Mesothelial cell of epicardium (in vitro differentiated cells): ENCODE measurements at places on chromosomes 4 and X.
A peak's percentile ranks its signal among the peaks of the same experiment; 100 is the strongest.

- no peak for DNase-seq
- peaks cover 2% of the 10 kb centered on the region for H3K27me3 ChIP-seq
- no peaks in the 10 kb centered on the region for H3K36me3 ChIP-seq
- peak within 1 kb of the TSS; percentile 82 for H3K27ac ChIP-seq
These were observed at the start of gene TEC for GRCh38 chr4:48268956-48269860. TEC (minus strand) TSS chr4:48269838; CDS start chr4:48228614, 41,224 bp downstream.

DNA sequence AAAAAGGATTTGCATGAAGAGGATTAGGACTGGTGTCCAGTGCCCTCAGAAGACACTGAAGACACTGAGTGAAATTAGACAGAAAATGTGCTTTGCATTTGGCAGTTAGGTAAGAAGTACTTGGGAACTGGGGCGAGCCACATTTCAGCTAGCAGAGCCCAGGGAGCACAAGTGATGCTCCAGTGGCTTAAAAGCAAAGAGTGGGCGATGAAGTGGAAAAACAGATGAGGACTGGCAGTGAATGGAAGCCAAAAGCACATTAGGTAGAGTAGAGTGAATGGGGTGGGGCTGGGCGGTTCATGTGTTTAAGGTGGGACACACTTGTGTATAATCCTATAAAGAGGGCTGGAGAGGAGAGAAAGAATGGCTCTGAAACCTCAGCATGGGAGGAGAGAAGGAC is 18.4 kb downstream of the DCLK2 start:
- DNase-seq = no peak
- no peak overlapping the region for H3K4me3 ChIP-seq
- H3K27ac ChIP-seq = no peak overlapping the region
- H3K27me3 ChIP-seq = no peaks in the 10 kb centered on the region
- H3K4me1 ChIP-seq = no peaks in the 10 kb centered on the region
- peaks cover 4% of the 10 kb centered on the region for H3K36me3 ChIP-seq

DNA sequence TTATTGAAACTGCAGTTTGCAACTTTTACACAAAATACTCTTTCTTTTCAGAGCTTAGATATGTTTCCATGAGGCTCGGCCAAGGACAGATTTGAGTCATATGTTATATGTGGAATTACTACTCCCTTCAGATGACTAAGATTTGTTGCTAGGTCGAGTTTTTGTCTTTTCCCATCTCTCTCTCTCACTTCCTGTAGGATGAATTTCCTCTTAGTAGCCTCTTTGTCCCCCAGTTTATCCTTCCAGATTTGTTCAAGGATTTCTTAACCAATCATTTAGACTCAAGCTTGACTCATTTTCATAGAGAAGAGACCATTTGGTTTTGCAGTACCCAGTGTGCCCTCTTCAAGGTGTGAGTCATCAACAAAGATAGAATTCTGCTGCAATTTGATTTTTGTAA is 209.2 kb downstream of the GLUD2 start:
- H3K27ac ChIP-seq = no peak overlapping the region
- H3K36me3 ChIP-seq = no peaks in the 10 kb centered on the region
- H3K4me1 ChIP-seq = peaks cover 6% of the 10 kb centered on the region
- no peak for DNase-seq

GRCh38 chrX:52811065-52811625 is at the start of gene XAGE5:
XAGE5 (plus strand) TSS chrX:52811287; CDS start chrX:52812567, 1,280 bp downstream.
- peaks cover 1% of the 10 kb centered on the region for H3K27me3 ChIP-seq
- H3K4me1 ChIP-seq = no peaks in the 10 kb centered on the region
- no peaks in the 10 kb centered on the region for H3K36me3 ChIP-seq
- DNase-seq = no peak
- H3K27ac ChIP-seq = no peak within 1 kb of the TSS

DNA sequence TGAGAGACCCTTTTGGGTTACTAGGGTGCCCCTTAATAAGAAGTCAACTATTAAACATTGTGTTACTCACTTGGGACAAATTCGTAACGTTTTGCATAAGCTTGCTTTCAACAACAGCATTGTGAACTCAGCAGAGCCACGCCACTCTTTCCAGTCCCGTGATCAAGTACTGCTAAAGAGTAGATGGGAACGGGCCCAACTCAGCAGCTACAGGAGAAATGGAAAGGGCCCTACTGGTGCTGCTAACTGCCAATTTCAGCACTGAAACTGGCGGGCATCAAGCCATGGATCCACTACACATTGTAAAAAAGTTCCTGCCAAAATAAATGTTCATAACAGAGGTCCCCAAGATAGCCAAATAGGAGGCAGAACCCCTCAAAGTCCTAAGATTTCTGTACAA is 19.0 kb upstream of the DHX15 start:
- no peak overlapping the region for H3K27ac ChIP-seq
- H3K4me1 ChIP-seq = no peaks in the 10 kb centered on the region
- H3K4me3 ChIP-seq = no peak overlapping the region
- no peaks in the 10 kb centered on the region for H3K36me3 ChIP-seq
- peaks cover 2% of the 10 kb centered on the region for H3K27me3 ChIP-seq

DNA sequence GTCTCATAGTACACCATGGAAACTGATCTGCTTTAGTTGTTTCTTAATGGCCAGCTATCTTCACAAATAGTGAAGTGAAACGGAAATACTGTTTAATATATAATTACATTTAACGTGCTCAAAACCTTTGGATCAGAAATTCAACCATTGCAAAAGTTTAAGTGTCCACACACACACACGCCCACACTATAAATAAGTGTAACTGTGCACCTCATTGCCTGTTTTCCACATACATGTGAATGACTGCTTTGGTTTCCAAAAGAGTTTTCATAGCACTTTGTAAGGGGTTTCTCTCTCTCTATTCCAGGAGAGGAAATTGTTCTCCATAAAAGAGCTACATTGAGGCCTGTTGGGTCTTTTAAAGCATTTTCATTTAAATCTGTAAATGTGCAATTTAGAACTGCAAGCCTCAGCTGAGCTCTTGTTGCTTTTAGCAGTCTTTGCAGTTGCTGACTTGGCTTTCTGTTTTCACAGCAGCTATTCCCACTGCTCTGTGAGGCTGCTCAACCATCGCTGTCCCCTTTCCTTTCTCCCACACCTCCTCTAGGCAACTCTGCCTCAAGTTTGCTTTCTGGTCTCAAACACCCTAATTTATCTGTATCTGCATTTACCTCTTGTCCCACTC is 94.5 kb downstream of the RAPGEF2 start:
- DNase-seq = no peak
- peaks cover 2% of the 10 kb centered on the region for H3K36me3 ChIP-seq
- no peak overlapping the region for H3K4me3 ChIP-seq
- H3K27me3 ChIP-seq = no peaks in the 10 kb centered on the region
- peaks cover 2% of the 10 kb centered on the region for H3K4me1 ChIP-seq

DNA sequence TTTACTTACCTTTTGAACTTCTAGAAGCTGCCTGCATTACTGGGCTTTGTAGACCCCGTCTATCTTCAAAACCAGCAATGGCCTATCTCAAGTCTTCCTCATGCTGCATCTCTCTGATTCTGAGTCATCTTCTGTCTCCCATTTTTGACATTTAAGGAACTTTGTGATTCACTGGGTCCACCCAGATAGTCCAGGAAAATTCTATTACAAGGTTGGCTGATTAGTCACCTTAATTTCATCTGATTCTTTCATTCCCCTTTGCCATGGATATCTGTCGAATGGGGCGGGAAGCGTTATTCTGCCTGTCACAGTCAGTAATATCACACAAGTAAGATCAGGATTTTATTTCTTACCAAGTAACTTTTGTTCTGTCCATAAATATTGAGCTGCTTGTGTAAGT is 618.0 kb downstream of the CCSER1 start:
- H3K4me3 ChIP-seq = no peak overlapping the region
- H3K4me1 ChIP-seq = peaks cover 5% of the 10 kb centered on the region
- no peaks in the 10 kb centered on the region for H3K27me3 ChIP-seq
- no peak for DNase-seq

DNA sequence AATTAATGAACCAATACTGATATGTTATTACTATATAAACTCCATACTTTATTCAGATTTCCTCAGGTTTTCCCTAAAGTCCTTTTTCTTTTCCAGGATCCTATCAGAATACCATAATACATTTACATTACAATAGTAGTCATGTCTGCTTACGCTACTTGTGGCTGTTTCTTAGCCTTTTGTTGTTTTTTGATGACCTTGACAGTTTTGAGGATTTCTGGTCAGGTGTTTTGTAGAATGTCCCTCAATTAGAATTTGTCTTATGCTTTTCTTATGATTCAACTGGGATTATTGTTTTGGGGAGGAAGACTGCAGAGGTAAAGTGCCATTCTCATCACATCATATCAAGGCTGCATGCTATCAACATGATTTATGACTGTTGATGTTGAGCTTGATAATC is 9.1 kb downstream of the SOX3 start:
- no peak overlapping the region for H3K4me3 ChIP-seq
- no peaks in the 10 kb centered on the region for H3K36me3 ChIP-seq
- DNase-seq = no peak
- peaks cover 84% of the 10 kb centered on the region for H3K27me3 ChIP-seq
- no peak overlapping the region for H3K27ac ChIP-seq

- H3K4me1 ChIP-seq = peaks cover 29% of the 10 kb centered on the region
- H3K4me3 ChIP-seq = no peak overlapping the region
- no peaks in the 10 kb centered on the region for H3K27me3 ChIP-seq
These were observed 253.1 kb upstream of the GPC4 start for GRCh38 chrX:133668225-133668931.

- no peaks in the 10 kb centered on the region for H3K27me3 ChIP-seq
- no peak overlapping the region for H3K4me3 ChIP-seq
- no peak for DNase-seq
- H3K36me3 ChIP-seq = no peaks in the 10 kb centered on the region
- H3K4me1 ChIP-seq = no peaks in the 10 kb centered on the region
These were observed 395.2 kb downstream of the SPOCK3 start for GRCh38 chr4:166838975-166839614.

GRCh38 chr4:109266891-109267290 is 35.6 kb downstream of the COL25A1 start:
- H3K27me3 ChIP-seq = no peaks in the 10 kb centered on the region
- H3K36me3 ChIP-seq = peaks cover 3% of the 10 kb centered on the region
- no peak overlapping the region for H3K4me3 ChIP-seq
- H3K4me1 ChIP-seq = peaks cover 23% of the 10 kb centered on the region
- no peak overlapping the region for H3K27ac ChIP-seq
- DNase-seq = no peak

GRCh38 chrX:62839596-62839995 is 511.5 kb downstream of the SPIN4 start:
- H3K36me3 ChIP-seq = no peaks in the 10 kb centered on the region
- no peak overlapping the region for H3K27ac ChIP-seq
- no peaks in the 10 kb centered on the region for H3K4me1 ChIP-seq
- no peaks in the 10 kb centered on the region for H3K27me3 ChIP-seq
- no peak for DNase-seq

DNA sequence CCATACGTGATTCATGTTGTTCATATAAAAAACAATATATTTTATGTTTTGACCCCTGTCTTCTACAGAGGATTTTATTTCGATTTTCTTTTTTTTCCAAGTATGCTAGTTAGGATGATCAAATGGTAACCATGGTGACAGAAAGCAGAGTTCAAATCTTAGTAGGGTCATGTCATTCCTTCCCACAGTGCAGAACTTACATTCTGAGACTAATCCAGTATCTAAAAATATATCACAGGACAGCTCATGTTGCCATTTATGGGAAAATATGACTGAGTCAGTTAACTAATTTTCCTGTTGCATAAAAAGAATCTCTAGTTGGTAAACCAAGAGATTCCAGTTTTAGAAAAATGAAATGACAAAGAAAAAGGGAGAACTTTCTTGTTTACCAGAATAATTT is 209.5 kb downstream of the PARM1 start:
- DNase-seq = no peak
- H3K27ac ChIP-seq = no peak overlapping the region
- H3K4me3 ChIP-seq = no peak overlapping the region
- no peaks in the 10 kb centered on the region for H3K36me3 ChIP-seq

DNA sequence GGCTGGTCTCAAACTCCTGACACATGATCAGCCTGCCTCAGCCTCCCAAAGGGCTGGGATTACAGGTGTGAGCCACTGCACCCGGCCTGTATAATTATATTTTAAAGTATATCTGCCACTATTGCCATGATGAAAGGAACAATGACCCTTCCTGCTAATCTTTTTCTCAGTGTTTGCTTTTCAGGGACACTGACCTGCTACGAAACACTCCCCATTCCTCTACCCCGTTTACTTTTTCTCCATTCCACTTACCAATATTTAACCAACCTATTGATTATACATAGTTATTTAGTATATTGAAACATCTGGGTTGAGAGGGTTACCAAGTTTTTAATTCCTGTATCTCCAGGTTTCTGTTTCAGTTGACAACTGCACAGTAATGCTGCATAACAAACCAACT is 331.9 kb upstream of the NDST3 start:
- H3K27ac ChIP-seq = no peak overlapping the region
- H3K27me3 ChIP-seq = no peaks in the 10 kb centered on the region
- H3K36me3 ChIP-seq = no peaks in the 10 kb centered on the region
- H3K4me3 ChIP-seq = no peak overlapping the region
